Skin of body (tissue), 3 donors: ENCODE measurements at places on chromosomes 4 and X. TPM values are rescaled to one million over a fixed set of nuclear protein-coding genes. Genes with fewer than 3 reads are reported as not detected.
A peak's percentile ranks its signal among the peaks of the same experiment; 100 is the strongest.

GRCh38 chrX:114338870-114339269, 245.0 kb upstream of the HTR2C start:
- no peak for DNase-seq

DNA sequence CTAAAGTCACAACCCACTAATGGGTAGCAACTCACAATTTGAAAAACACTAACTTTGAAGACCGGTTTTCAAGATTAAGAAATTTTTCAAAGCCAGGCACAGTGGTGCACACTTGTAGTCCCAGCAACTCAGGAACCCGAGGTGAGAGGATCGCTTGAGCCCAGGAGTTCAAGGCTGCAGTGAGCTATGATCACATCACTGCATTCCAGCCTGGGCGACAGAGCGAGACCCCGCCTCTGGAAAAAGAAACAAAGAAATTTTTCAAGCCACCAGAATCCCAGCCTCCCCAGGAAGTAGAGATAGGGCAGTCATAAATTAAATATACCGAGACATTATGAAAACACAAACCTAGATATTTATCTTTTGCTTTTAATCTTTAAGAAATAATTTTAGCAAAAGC, 13.0 kb downstream of the SMARCA1 start:
- DNase-seq, result no peak

GRCh38 chr4:154551872-154552686, 1.9 kb upstream of the PLRG1 start:
- DNase-seq, result peak; percentile 79

DNA sequence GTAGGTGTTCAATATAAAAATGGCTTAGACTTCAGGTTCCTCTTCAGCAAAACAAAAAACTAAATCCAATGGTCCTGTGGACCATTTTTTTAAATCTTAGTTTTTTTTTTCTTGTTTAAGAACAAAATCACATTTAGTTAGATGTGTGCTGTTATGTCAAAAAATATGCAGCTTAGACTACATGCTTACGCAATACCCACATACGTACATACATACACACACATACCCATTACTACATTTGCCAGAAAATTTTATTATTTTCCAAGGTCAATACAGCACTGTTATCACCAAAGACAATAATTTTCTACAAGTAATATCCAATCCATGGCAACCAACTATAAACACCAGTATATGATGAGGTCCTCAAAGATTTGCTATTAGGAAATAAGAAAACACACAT, 144.1 kb downstream of the PDGFC start:
- peak; percentile 2 for DNase-seq

Gene PRR32
- 3.5 TPM for total RNA-seq

DNA sequence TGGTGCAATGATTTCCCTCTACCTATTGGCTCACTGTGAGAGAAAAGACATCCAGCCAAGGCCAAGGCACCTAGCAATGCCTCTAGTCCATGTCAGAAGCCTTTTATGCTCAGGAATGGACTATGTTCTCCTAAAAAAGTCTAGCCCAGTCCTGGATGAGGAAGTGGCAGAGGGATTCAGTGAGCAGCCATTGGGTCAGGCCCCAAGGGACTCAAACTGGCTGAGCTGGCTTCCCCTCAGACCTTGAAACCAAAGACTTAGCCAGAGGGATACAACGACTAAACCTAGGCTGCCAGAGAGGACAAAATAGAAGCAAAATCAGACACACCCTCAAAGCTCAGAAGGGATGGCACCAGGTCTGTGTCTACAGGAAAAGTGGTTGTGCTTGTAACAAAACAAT, 49.1 kb downstream of the ARHGEF9 start:
- DNase-seq, result no peak

DNA sequence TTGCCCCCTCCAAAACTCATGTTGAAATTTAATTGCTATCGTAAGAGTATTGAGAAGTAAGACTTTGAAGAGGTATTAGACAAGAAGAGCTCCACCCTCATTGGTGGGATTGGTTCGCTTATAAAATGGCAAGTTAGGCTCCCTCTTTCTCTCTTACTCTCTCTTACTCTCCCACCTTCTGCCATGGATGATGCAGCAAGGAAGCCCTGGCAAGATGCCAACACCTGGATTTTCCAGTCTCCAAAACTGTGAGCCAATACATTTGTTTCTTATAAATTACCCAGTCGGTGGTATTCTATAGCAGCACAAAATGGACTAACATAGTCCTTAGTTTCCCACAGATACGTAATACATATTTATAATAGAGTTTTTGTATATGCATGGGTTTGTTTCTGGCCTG, 119.4 kb downstream of the DDIT4L start:
- DNase-seq, result no peak

Gene G6PD
- total RNA-seq, result 19.5 TPM

DNA sequence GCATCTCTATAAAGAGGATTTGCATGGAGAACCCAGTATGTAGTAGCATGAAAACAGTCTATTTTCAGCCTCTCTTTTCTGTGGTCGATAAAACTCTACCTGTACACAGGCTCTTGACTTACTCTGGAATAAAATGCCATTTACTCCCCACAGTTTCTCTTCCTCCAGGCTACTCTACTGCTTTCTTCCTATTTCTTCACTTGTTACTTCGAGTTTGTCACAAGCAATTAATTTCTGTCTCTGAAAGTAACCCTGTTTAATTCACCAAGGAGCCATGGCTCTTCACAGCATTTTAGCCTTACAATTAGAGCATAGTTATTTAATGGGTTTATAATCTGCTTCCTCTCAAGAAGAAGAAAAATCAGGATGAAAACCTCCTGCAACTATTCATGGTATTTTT, 472.9 kb upstream of the PRKX start:
- no peak for DNase-seq

DNA sequence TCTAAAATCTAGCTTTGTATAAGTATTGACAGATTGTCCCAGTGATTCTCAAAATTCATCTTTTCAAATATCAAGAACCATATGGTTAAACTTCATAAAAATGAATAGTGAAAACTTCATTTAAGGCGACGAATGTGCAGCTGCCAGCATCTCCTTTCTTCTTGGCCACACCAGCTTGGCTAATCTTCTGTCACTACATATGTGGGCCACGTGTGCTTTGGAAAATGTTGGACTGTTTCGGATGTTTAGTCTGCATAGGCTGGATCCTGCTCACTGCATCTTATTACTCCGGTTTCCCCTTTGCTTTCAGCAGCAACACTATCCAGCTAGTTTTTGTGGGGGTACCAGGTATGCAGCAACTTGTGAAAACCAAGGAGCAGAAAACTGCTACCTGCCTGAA, 221.9 kb downstream of the BMPR1B start:
- DNase-seq, result peak; percentile 47

DNA sequence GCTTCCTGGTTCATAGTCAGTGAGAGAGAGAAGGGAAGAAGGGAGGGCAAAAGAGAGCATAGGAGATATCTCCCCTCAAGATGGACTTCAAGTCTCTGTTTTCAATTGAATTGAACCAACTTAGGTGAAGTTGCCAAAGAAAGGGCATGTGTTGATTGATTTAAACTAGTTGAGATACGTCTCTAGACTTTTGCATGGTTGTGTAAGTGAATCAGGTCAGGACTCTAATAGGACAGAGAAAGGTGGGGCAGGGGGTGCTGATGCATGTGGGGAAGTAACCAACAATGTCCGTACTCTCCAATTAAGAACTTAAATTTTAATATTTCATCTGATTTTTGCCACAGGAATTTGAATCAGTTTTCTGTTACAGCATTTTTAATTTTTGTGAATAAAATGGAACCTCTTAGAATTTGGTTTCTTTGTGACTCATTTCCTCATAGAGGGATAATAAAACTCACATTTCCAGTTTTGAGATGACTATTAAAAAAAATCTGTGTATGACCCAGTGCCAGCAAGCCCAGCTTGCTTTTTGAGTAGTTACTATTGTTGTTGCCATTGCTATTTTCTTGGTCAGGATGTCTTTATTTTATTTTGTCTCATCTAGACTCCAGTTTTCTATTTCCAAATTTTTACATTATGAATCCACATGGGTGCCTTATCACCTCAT, 37.3 kb downstream of the SLIT2 start:
- DNase-seq, result no peak

DNA sequence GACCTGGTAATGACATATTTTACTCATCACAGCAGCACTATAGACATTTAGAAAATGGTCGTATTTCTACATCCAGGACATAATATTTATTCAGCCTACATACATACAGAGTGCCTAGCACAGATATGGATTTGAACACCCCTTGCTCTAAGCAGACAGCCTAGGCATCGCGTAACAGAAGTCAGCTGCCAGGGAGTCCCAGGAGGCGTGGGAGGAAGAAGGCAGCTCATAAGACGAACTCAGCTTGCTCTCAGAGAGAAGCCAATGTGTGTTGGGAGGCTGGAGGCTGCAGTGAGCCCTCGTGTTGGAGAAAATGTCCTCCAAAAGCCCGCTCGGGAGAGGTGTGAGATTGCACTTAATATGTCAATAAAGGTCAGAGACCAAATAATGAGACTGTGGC, 131.6 kb downstream of the BCOR start:
- no peak for DNase-seq

Gene LARP1B
- total RNA-seq, result 25.6 TPM

- no peak for DNase-seq
These were observed 726.0 kb downstream of the GRID2 start for GRCh38 chr4:93029769-93030168.

Gene SLIT2
- 40.4 TPM for total RNA-seq

Gene CT55
- total RNA-seq, result not detected

GRCh38 chrX:11641349-11642065, 24.2 kb downstream of the ARHGAP6 start:
- DNase-seq, result peak; percentile 46

DNA sequence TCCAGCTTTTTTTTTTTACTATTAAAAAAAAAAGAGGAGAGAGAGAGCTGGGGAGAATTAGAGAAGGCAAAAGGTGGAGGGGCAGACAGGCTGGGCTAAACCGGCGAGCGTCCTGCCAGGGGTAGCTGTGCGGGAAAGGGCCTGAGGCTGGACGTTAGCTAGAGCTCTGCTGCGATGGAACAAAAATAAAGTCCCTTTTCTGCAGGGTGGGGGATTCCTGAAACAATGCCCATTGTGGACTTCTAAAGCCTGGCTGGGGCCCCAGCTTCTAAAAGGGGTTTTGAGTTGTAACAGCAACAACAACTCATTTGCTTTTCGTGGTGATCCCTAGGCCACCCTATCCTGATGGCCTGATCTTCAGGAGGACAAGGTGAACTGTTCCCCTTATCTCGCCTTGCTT, 311.7 kb downstream of the FBXW7 start:
- no peak for DNase-seq

DNA sequence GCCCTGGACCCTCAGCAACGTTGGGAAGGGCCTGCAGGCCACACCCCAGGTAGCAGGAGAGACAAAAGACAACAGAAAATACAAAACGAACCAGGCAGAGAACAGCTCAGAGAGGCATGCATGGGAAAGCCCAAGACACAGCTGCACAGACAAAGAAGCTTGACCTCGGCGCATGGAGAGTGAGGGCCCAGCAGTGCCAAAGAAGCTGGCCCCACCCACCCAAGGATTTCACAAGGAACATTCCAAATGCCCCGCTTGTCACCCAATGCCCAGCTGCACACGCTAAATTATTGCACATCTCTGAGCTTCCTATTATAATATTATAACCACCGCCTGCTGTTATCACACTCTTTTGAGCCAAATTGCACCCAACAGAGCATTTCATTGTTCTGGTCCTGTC, 147.7 kb upstream of the TBL1X start:
- no peak for DNase-seq

- DNase-seq, result no peak
These were observed 2.0 kb downstream of the BMPR1B start for GRCh38 chr4:94759767-94760211.

- no peak for DNase-seq
These were observed 23.8 kb upstream of the CD38 start for GRCh38 chr4:15754323-15754722.

DNA sequence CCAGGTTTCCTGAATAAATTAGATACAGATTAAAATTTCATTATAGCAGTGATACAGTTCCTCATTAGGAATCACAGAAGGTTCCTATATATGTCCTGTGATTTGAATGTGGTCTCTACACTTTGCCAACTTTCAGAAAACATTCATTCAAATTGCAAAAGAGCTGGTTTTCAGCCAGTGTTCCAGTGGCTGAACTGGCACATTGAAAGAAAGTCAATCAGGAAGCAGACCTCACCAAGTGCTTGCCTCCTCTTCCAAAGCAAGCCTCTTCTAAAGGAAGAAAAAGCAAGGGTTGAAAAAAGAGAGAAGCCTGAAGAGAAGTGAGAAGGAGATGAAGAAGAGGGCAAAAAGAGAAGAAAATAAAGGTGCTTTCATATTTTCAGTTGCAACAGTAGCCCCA, 12.7 kb downstream of the KLHL34 start:
- no peak for DNase-seq
